ENCODE measurements at places on chromosomes 6 and 20. TPM values are rescaled to one million over a fixed set of nuclear protein-coding genes. Genes with fewer than 3 reads are reported as not detected.

THBD gene
- 5.1 TPM for total RNA-seq

EPHA7 gene
- total RNA-seq = 0.06 TPM

GPLD1 gene
- 2.5 TPM for total RNA-seq

SASH1 gene
- 12.4 TPM for total RNA-seq

DCDC2 gene
- total RNA-seq = 0.51 TPM

NFATC2 gene
- total RNA-seq = 0.18 TPM

CDH4 gene
- 2.1 TPM for total RNA-seq

C6orf15 gene
- not detected for total RNA-seq
